ENCODE measurements at places on chromosomes 4 and X.

DNA sequence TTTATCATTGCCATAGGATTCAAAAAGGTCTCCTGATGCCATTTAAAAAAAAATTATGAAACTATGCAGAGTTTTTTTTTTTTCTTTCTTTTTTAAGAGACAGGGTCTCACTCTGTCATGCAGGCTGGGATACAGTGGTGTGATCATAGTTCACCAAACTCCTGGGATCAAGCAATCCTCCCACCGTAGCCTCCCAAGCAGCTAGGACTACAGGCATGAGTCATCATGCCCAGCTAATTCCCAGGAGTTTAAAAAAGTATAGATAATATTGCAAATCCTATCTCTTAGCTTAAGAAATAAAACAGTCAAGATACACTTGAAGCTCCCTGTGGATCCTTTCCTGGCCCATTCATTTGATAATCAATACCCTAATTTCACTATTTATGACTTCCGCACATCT, 58.6 kb upstream of the PRSS48 start:
- no peak for DNase-seq

- no peak for DNase-seq
Observed at GRCh38 chrX:54484666-54485065, 11.4 kb downstream of the FGD1 start.

GRCh38 chr4:152634110-152634760, 45.6 kb downstream of the TMEM154 start:
- no peak for DNase-seq

DNA sequence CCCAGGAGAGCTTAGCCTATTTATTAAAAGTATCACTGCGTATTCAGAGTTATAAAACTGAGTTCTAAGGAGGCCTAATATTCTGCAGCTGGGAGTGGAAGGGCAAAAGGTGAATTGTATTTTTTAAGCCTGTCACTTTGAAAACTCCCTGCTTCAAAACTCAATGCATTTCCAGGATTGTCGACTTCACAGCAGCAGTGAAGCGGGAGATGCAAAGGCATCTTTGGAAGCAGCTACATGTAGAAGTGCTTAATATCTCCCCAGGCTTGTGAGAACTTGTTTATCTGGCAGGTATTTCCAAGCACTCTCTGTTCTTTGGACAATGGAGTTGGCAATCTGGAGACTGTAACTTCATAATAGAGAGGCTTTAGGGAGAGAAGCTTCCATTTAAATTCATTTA, 717.5 kb upstream of the SLIT2 start:
- DNase-seq: no peak

DNA sequence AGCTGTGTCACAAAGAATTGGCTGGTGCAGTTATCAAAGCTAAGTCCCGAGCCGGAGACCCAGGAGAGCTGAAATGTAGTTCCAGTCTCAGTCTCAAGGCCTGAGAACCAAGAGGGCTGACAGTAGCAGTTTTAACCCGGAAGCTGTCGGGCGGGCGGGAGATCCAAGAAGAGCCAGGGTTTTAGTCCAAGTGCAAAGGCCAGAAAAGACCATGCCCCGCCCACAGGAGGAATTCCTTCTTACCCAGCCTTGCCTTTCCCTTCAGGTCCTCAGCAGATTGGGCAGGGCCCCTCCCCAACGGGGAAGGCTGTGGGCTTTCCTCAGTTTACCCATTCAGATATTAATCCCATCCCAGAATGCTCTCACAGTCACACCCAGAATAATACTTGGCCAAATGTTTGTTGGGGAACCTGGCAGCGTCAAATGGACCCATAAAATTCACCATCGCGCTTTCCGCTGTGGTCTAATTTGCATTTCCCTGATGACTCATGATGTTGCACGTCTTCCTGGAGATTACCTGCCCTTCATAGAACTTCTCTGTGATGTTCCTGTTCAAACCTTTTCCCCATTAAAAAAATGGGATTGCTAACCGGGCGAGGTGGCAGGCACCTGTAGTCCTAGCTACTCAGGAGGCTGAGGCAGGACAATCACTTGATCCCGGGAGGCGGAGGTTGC, 16.2 kb downstream of the MAEA start:
- no peak for DNase-seq

DNA sequence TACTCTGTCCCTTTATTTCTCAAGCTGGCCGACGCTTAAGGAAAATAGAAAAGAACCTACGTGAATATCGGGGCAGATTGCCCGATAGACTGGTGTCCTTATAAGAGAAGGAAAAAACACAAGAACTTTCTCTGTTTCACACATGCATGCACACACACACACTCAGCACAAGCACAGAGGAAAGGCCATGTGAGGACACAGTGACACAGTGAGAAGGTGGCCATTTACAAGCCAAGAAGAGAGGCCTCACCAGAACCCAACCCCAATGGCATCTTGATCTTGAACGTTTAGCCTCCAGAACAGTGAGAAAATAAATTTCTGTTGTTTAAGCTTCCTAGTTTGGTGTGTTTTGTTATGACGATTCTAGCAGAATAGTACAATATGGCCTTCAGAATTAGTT, 37.0 kb downstream of the SPRY1 start:
- no peak for DNase-seq
